ENCODE measurements at places on chromosomes 7 and 10.

- DNase-seq = no peak
Measured at GRCh38 chr10:127474501-127474900, 74.6 kb upstream of the NPS start.

- DNase-seq = no peak
Measured at GRCh38 chr10:80191589-80192270, 13.6 kb downstream of the ANXA11 start.

- no peak for DNase-seq
Measured at GRCh38 chr7:93461350-93461749, 113.2 kb downstream of the CALCR start.

GRCh38 chr10:96978621-96979154 lies 146.6 kb downstream of the LCOR start:
- DNase-seq = no peak

- DNase-seq = no peak
Measured at GRCh38 chr7:128681794-128682537, 9.9 kb downstream of the GARIN1A start.

GRCh38 chr7:138755331-138755747 lies 42.5 kb upstream of the TMEM213 start:
- DNase-seq = no peak

DNA sequence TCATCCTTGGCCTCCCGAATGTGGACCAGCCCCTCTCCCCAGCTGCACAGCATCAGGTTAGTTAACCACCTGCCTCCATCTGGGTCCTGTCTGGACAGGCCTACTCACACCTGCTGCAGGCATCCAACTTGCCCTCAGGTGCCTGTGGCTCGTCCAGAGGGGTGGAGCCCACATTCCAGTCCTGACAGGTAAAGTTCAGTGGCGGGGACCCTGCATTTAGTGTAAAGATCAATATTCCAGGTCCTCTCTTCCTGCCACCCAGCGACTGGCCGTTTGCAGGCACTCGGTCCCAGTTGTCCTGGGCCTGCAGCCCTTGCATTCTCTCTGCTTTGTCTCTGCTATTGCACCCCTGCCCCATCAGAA lies 15.0 kb downstream of the HTRA1 start:
- no peak for DNase-seq

- DNase-seq = peak; percentile 23
Measured at GRCh38 chr10:84156768-84157167, 16.8 kb upstream of the GPR15LG start.

GRCh38 chr10:118698421-118698820 lies 56.3 kb downstream of the CACUL1 start:
- peak; percentile 82 for DNase-seq

GRCh38 chr10:8583096-8583495 lies 528.6 kb downstream of the GATA3 start:
- DNase-seq = no peak

GRCh38 chr10:124032087-124032935 lies 61.1 kb downstream of the CHST15 start:
- DNase-seq = no peak

DNA sequence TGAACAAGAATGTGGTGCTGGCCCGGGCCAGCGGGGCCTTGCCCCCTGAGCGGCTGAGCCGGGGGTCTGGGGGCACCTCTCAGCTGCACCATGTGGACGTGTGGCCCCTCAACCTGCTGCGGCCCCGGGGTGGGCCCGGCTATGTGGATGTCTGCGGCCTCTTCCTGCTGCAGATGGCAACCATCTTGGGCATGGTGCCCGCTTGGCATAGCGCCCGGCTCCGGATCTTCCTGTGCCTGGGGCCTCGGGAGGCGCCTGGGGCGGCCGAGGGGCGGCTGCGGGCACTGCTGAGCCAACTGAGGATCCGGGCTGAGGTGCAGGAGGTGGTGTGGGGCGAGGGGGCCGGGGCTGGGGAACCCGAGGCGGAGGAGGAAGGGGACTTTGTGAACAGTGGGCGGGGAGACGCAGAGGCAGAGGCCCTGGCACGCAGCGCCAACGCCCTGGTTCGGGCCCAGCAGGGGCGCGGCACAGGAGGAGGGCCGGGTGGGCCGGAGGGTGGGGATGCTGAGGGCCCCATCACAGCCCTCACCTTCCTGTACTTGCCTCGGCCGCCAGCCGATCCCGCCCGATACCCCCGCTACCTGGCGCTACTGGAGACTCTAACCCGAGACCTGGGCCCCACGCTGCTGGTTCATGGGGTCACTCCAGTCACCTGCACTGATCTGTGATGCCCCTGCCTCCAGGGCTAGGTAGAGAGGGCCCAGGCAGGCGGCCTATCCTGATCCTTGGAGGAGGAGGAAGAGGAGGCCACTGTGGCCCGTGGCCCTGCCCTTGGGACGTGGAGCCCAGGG lies 1.1 kb upstream of the TRIP6 start:
- peak; percentile 30 for DNase-seq

DNA sequence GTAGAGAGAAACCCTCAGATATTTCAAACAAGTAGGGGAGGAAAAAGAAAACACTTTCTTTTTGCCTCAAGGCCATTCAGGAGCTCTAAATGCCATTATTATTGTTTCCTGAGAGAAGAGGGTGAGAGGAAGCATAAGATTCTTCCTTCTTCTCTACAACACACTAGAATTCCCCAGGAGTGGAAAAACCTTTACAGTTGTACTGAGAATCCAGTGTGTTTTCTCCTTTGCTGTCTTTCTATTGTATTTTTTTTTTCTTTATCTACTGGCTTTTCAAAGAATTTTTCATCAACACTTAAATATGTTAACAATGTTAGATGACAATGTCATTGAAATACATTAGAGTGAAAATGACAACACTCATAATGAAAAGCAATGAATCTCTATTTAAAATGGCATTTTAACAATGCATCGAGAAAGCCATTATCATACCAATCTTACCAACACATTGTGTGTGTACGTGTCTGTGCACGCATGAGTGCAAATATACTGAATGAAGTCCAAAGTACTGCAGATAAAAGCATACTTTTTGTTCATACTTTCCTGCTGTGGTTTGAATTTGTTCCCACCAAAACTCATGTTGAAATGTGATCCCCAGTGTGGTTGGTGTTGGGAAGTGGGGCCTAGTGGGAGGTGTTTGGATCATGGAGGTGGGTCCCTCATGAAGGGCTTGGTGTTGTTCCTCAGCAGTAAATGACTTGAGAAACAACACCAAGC lies 24.2 kb upstream of the MACC1 start:
- DNase-seq = no peak

GRCh38 chr10:92851003-92851402 lies 2.7 kb downstream of the EXOC6 start:
- no peak for DNase-seq

DNA sequence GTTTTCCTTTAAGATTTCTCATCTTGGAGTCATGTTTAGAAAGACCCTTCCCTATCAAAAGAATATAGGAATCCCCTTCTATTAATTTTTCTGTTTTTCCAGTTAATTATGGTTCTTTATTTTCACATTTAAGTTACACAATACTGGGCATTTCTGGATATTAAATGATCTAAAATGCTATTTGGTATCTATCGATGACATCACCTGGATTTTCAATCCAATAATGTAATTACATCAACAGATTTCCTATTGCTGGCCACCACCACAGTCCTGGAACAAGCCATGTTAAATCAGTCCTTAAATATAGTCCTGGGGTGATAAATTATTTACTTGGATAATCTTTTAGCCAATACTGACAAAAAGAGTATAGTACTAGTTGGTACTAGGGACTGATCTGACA lies 48.0 kb downstream of the PUS7 start:
- DNase-seq = no peak

- DNase-seq = peak; percentile 85
Measured at GRCh38 chr10:102627736-102628293, 16.5 kb upstream of the TRIM8 start.

DNA sequence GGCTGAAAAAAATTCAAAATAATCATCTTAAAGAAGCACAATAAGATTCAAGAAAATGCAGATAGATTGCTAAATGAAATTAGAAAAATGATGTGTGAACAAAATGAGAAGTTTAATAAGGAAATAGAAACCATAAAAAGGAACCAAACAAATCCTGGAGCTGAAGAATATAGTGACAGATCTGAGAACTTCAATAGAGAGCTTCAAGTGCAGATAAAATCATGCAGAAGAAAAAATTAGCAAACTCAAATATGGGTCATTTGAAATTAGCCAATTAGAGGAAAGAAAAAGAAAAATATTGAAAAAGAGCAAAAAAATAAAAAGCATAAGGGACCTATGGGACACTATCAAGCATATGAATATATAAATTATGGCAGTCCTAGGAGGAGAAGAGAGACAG lies 720.1 kb downstream of the PARD3 start:
- DNase-seq = no peak

- DNase-seq = peak; percentile 71
Measured at GRCh38 chr10:5413012-5413938, 918 bp downstream of the NET1 start.

- no peak for DNase-seq
Measured at GRCh38 chr10:19200211-19200610, 151.6 kb downstream of the MALRD1 start.

DNA sequence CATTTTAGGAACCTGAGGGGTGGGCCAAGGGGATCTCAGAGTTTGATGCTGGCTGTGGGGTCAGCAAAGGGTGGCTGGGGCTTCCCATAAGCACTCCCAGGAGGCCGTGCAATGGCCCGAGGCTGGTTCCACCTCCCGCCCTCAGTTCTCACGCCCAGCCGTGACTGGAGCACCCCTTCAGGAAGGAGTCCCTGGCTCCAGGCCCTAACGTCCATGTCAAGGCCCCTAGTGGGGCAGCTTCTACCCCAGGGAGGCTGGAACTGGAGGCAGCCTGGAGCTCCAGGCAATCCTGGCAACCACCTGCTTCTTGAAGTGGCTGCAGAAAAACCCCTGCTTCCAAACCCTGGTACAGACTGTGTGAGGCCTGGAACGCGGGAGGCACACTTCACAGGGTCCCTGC lies 165.5 kb downstream of the DIP2C start:
- no peak for DNase-seq

GRCh38 chr10:34181553-34182300 lies 633.4 kb downstream of the PARD3 start:
- DNase-seq = no peak

DNA sequence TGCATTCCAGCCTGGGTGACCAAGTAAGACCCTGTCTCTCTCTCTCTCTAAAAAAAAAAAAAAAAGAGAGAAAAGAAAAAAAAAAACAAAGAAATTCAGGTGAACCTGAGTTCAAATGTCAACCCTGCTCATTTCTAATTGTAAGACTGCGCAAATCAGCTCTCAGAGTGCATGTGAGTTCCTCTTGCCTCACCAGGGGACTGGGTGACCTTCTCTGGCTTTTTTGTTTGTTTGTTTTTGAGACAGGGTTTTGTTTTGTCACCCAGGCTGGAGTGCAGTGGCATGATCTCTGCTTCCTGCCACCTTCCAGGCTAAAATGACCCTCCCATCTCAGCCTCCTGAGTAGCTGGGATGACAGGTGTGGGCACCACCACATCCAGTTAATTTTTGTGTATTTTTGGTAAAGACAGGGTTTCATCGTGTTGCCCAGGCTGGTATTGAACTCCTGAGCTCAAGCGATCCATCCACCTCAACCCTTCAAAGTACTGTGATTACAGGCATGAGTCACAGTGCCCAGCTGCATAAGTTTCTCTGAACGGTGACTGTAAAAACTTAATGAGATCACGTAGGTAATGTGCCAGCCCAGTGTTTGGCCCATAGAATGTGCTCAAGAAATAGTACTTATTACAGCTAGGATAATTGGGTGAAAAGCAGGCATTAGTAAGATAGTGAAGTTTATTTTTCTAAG lies 45.3 kb upstream of the BAMBI start:
- DNase-seq = peak; percentile 40

DNA sequence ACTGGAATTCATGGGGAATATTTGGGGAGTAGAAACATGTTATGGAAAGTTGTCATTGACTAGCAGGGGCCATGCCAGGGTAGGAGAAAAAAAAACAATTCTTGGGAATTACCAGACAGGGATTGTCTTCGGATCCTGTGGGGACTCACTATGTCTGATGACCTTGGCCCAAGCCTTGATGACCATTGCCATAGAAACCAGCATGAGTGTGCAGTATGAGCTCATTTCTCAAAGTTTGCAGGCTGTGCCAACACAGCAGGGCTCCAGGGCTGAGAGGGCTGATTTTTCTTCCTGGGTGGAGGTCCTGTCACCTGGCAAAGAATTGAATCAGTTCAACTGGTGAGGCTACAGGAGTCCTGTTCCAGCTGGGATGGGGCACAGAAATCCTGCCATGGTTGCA lies 198.3 kb downstream of the ADRA2A start:
- DNase-seq = no peak

DNA sequence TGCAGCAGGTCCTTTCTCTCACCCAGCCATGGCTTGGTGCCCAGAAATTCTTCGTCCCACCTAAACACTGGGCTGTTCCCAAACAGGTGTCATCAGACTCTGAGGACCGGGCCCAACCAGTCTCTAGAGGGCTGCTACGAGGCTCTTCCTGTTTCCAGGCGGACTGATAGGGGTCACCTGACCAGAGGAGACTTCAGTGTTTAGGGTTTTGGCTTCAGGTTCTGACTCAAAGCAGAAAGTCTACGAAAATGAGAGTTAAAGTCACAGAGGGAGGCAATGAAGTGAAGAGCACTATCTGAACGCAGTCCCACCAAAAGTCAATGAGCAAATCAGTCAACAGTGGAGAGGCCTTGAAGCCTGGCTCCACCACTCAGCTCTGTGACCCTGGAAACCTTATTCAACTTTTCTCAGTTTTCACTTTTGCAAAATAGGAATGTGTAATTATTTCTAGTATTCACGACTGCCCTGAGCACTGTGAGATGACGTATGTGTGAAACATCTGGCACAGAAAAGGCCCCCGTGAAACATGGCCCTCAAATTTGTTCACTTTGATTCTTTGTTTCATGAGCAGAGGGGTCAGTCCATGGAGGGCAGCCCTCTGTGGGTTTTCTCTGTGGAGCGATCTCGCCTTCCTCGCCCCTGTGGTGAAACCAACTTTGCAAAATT lies 189.9 kb upstream of the PDE1C start:
- DNase-seq = no peak
